HTR-8/SVneo (cell line): ENCODE measurements at places on chromosomes 7 and 10.

DNA sequence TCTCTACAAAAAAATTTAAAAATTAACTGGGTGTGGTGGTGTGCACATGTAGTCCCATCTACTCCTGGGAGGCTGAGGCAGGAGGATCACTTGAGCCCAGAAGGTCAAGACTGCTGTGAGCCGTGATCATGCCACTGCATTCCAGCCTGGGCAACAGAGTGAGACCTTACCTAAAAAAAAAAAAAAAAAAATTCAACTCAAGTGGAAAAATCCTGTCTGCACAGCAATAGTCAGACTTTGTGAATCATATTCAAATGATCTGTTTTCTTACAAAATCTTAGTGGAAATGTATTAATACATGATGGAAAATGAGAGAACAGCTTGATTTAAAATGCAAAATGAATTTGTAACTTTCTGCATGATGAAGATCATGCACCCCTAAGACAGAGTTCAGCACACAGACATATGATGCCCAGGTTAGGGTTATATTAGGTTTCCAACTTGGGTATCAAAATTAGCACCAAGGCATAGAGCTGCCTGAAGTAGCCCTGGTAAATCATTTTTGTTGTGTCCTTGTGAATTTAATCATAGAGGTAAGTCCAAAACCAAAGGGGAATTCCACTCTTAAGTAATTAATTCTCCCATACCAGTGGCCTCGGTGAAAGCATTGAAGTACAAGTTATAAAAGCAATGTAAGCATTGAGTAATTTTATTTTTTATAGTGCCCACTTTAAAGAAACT, 93.8 kb downstream of the ADD3 start:
- DNase-seq: no peak

DNA sequence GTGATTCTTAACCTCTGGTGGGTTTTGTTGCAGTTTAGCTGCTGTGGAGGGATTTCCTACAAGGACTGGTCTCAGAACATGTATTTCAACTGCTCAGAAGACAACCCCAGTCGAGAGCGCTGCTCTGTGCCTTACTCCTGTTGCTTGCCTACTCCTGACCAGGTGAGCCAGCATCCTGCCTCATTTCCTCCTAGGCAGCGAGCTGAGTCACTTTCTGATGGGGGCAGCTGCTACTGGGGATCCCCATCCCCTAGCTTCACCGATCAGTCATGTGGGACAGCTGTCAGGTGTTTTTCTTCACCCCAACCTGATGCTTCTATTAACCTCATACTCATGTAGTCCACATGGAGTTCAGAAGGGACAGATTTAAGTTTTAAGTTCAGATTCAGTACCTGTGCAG, 21.7 kb upstream of the SMO start:
- DNase-seq: no peak

DNA sequence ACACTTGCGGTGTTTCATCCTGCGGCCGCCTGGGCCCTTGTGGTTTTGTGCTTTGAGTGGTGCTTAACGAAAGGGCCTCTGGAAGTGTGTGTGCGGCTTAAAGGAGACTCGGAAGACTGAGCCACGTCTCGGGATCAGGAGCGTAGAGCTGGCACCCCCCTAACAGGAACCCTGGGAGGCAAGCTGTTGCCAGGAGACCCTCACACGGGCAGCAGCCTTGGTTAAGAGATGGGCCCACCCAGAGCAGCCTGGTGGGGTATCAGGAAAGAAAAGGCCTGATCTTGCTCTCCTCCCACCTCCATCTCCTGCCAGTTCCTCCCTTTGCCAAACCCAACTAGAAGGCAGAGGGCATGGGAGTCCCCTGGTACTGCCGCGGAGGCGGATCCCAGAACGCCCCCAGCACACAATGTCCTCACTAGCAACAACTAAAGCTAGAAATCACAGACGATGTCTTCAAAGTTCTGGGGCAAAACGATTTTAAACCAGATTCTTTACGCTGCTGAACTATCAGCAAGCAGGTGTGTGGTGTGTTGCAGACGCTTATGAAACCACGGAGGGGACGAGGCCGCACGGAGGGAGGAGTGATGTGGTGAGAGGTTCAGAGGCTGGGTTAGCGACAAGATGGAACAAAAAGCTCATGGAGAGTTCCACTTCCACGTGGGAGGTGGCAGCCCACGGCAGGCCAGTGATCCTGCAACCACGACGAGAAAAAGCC, 67.0 kb upstream of the INPP5A start:
- no peak for DNase-seq

DNA sequence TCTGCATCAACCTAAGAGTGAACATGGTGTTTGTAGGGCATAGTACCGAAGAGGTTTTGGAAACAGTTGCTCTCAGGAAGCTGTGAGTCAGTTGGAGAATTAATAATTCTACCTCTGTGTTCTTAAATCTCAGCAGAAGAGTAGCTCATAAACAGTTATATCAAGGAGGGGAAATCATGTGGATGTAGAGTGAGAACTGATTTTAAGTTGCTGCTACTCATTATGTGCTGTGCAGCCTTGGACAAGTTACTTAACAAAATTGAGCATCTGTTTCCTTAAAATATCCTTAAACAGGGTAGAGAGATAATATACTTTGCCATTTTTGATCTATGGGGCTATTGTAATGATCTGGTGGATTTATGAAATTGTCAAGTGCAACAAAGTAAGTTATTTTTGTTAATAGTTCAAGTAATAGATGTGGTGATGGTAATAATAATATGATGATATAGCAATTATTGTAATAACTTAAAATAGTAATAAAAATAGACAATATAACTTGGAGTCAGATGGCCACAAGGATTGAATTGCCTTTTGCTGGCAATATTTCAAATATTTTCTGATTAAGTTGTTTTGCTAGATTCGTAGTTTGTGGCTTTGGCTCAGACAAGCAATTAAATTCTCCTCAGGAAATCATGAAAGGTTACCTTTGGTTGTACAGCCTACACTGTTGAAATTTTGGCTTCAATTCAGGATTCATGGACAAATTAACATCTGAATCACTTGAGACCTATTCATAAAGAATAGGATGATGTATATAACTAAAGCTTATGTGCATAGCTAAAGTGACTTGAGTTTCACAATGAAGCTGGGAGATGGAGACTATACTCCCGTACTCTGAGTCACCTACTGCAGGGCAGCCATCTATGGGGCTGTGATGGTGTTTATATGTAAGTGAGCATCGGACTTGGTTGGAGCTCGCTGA, 228.5 kb downstream of the CDK14 start:
- DNase-seq: peak; percentile 14

GRCh38 chr7:126979722-126980121, 273.0 kb downstream of the GRM8 start:
- no peak for DNase-seq
